ENCODE measurements at places on chromosomes 13 and 19. TPM values are rescaled to one million over a fixed set of nuclear protein-coding genes. Genes with fewer than 3 reads are reported as not detected.

Gene NTF4
- total RNA-seq, result 0.31 TPM

DNA sequence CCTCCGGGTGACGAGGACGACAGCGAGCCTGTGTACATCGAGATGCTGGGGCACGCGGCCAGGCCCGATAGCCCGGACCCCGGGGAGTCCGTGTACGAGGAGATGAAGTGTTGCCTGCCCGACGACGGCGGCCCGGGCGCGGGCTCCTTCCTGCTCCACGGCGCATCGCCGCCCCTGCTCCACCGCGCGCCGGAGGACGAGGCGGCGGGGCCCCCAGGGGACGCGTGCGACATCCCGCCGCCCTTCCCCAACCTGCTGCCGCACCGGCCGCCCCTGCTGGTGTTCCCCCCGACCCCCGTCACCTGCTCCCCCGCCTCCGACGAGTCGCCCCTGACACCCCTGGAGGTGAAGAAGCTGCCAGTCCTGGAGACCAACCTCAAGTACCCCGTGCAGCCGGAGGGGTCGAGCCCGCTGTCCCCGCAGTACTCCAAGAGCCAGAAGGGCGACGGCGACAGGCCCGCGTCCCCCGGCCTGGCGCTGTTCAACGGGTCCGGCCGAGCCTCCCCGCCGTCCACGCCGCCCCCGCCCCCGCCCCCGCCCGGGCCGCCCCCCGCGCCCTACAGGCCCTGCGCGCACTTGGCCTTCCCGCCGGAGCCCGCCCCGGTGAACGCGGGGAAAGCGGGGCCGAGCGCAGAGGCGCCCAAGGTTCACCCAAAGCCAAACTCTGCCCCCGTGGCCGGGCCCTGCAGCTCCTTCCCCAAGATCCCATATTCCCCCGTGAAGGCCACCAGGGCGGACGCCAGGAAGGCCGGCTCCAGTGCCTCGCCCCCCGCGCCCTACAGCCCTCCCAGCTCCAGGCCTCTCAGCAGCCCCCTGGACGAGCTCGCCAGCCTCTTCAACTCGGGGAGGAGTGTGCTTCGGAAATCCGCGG lies 511.3 kb downstream of the MYO16 start:
- H3K4me1 ChIP-seq, result no peaks in the 10 kb centered on the region
- H3K36me3 ChIP-seq, result no peaks in the 10 kb centered on the region
- no peaks in the 10 kb centered on the region for H3K27me3 ChIP-seq
- peak overlapping the region; percentile 36 for H3K4me3 ChIP-seq

- no peak overlapping the region for H3K27ac ChIP-seq
- no peak for DNase-seq
- no peaks in the 10 kb centered on the region for H3K27me3 ChIP-seq
These were observed 65.1 kb upstream of the ITM2B start for GRCh38 chr13:48167866-48168265.

DNA sequence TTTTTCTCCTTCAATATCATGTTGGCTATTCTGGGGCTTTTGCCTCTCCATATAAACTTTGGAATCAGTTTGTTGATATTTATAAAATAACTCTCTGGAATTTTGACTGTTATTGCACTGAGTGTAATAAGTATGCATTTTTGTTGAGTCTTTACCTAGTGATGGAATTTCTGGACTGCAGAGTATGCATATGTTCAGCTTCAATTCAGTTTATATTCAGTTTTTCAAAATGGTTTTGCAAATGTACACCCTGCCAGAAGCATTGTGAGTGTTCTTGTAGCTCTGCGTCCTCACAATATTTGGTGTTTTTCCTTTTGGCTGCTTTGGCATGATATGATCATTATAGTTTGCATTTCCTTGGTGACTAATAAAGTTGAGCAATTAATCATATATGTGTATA lies 43.1 kb downstream of the RASL11A start:
- no peaks in the 10 kb centered on the region for H3K4me1 ChIP-seq
- H3K36me3 ChIP-seq, result no peaks in the 10 kb centered on the region
- no peak for DNase-seq
- H3K27ac ChIP-seq, result no peak overlapping the region

Gene ATCAY
- total RNA-seq, result 4.8 TPM

DNA sequence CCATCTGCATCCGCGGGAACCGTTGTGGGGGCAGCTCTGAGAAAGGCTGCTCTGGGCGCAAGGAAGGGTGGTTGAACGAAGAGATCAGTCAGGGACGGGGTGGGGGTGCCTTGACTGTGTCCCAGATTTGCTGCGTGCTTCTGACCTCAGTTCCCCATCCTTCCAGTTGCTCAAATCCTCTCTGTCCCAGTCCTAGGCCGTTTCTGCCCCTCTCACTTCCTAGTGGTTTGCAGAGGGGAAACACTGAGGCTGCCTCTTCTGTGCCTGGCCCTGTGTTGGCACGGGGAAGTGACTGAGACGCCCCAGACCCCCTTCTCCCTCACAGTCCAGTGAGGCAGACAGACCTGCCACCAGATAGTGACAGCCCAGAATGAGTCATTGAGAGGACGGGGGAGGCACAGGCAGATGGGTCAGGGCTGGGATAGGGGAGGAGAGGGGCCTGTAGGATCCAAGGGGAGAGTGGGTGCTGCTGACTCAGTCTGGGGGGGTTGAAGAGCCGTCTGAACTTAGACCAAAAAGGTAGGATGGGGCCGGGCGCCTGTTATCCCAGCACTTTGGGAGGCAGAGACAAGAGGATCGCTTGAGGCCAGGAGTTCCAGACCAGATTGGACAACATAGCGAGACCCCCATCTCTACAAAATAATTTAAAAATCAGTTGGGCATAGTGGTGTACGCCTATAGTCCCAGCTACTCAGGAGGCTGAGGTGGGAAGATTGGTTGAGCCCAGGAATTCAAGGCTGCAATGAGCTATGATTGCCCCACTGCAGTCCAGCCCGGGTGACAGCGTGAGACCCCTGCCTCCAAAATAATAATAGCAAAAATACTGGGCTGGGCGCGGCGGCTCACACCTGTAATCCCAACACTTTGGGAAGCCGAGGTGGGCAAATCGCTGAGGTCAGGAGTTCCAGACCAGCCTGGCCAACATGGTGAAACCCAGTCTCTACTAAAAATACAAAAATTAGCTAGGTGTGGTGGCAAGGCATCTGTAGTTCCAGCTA lies 26.5 kb downstream of the NUMBL start:
- H3K27me3 ChIP-seq, result no peaks in the 10 kb centered on the region
- no peaks in the 10 kb centered on the region for H3K36me3 ChIP-seq
- peak overlapping the region; percentile 81 for H3K27ac ChIP-seq
- H3K4me3 ChIP-seq, result peak overlapping the region; percentile 51
- DNase-seq, result no peak
- H3K4me1 ChIP-seq, result peaks cover 9% of the 10 kb centered on the region

DNA sequence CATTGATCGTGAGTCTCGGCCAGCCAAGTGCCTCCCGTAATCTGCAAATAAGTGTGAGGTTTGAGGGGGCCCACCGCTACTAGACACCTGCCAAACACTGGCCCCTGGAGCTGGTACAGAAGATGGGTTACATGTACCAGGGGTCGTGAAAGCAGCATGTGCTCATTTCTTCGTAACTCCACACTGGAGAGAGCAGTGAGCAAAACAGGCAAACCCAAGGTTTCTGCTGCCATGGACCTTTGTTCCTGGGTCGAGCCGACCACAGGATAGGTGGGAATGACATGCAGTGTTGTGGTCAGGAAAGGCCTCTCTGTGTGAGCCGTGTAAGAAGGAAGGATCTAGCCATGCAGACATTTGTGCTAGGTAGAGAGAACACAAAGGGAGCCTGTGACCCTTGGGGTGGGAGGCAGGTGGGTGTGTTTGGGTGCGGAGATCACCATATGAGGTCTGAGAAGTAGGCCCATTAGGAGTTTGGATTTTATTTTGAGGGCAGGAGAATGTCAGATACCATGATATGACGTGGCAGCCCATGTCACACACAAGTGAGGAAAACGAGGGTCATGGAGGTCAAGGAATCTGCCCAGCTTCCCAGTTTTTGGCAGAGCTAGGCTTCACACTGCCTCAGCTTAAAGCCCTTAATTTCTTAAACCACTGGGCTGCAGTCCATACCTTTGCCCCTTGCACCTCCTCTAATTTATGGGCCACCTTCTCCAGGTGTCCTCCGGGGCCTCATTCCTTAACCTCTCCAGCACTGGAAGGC lies 919 bp downstream of the GTF3A start:
- H3K27ac ChIP-seq, result peak overlapping the region; percentile 71
- peak overlapping the region; percentile 90 for H3K4me3 ChIP-seq
- DNase-seq, result no peak

DNA sequence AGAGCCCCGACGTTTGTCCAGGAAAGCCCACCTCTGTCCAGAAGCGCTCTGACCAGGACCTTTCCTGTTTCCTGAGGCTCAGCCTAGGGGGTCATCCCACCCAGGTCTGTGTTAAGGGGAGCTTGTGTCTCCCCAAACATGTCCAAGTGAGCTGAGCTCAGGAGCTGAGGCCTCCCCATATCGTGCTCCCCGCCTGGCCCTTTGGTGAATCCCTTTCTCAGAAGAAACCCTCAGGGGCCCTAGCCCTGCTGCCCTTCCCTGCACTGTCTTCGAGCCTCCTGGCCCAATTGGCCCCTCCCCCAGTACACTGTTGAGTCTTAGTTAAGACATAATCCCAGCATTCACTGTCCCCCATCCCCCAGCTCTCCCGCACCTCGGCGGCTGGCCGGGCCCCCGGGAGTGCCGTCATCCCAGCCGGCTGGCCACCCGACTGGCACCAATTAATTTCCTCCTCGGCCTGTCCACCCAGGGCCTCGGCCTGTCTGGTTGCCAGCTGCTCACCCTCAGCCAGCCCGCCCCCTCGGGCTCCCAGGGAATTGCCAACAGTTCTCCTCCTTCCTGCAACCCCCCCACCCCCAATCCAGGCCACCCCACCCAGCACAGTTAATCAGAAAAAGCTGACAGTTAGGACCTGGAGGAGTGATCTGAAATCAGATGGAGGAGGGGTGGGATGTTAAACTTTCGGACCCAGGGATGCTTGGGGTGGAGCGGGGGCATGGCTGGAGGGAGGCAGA lies 13.6 kb downstream of the IER2 start:
- peak overlapping the region; percentile 59 for H3K27ac ChIP-seq
- peak overlapping the region; percentile 50 for H3K4me3 ChIP-seq
- no peaks in the 10 kb centered on the region for H3K27me3 ChIP-seq

GRCh38 chr13:91347996-91348905 lies 764 bp downstream of the MIR17HG start:
- H3K4me1 ChIP-seq, result peaks cover 19% of the 10 kb centered on the region
- no peaks in the 10 kb centered on the region for H3K27me3 ChIP-seq
- peak overlapping the region; percentile 75 for H3K27ac ChIP-seq
- H3K4me3 ChIP-seq, result peak overlapping the region; percentile 94
- H3K36me3 ChIP-seq, result no peaks in the 10 kb centered on the region
- peak; percentile 51 for DNase-seq

Gene B3GNT3
- 0.71 TPM for total RNA-seq

Gene KLK4
- 0.31 TPM for total RNA-seq
